Activated T-cell treated with anti-CD3 and anti-CD28 coated beads, Interleukin-2, amount 50 U/mL, for 72 hours (primary cell): ENCODE measurements at places on chromosomes 1 and 21. TPM values are rescaled to one million over a fixed set of nuclear protein-coding genes. Genes with fewer than 3 reads are reported as not detected.

ATP6V1G3 gene
- not detected for total RNA-seq

TNFRSF18 gene
- total RNA-seq = 245 TPM

LINGO4 gene
- 0.88 TPM for total RNA-seq

TFF3 gene
- total RNA-seq = not detected

S1PR1 gene
- 135 TPM for total RNA-seq

DNALI1 gene
- total RNA-seq = 0.81 TPM

CELA2B gene
- not detected for total RNA-seq

AMY2A gene
- total RNA-seq = not detected

FMOD gene
- total RNA-seq = 1.00 TPM

RGS13 gene
- not detected for total RNA-seq

ZBTB8A gene
- 0.56 TPM for total RNA-seq

FCGR3A gene
- 0.38 TPM for total RNA-seq

LDLRAD1 gene
- total RNA-seq = not detected

CHAF1B gene
- total RNA-seq = 26.0 TPM

NKAIN1 gene
- total RNA-seq = not detected

PTPN7 gene
- 196 TPM for total RNA-seq

CAPZB gene
- total RNA-seq = 336 TPM

RNF186 gene
- total RNA-seq = not detected

REN gene
- not detected for total RNA-seq

BOLA1 gene
- total RNA-seq = 26.9 TPM

F3 gene
- 0.65 TPM for total RNA-seq

VWA5B1 gene
- total RNA-seq = 0.22 TPM

GIPC2 gene
- total RNA-seq = 0.32 TPM

MTMR11 gene
- 9.2 TPM for total RNA-seq

KRTAP19-7 gene
- total RNA-seq = not detected

TBX15 gene
- 0.07 TPM for total RNA-seq

FMO1 gene
- not detected for total RNA-seq

LY9 gene
- total RNA-seq = 19.0 TPM

MYOC gene
- not detected for total RNA-seq

FCGR1A gene
- total RNA-seq = not detected

ZNHIT6 gene
- 24.0 TPM for total RNA-seq

OR6N1 gene
- not detected for total RNA-seq

LYPLAL1 gene
- 28.9 TPM for total RNA-seq

CAP1 gene
- total RNA-seq = 401 TPM

H6PD gene
- total RNA-seq = 21.0 TPM

LYPD8 gene
- total RNA-seq = not detected

PGLYRP3 gene
- not detected for total RNA-seq

HMGB4 gene
- not detected for total RNA-seq
